HFFc6 (cell line): ENCODE measurements at places on chromosomes 6 and 20. TPM values are rescaled to one million over a fixed set of nuclear protein-coding genes. Genes with fewer than 3 reads are reported as not detected.

- no peak for DNase-seq
Observed at GRCh38 chr6:111458670-111459232, 24.3 kb downstream of the REV3L start.

Gene RIPPLY2
- total RNA-seq = not detected in 3 replicates

Gene PKIB
- total RNA-seq = not detected in 3 replicates

- peak; percentile 39 for DNase-seq
Observed at GRCh38 chr6:38638941-38639497, 710 bp downstream of the BTBD9 start.

DNA sequence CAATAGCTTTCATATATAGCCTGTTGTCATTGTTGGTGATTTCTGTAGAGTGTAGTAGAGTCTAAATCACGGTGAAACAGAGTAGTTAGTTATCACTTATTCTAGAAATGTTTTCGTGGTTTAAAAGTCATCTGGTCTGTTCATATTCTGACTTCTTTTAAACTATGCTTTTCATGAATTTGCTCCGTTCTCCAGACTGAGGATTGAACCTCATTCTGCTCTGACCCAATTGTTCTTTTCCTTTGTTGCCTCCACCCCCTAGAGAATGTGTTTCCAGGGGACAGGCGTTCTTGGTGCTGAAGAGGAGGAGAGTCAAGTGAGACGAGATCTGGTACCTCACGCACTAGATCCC, 748 bp upstream of the ZNF292 start:
- peak; percentile 87 for DNase-seq

- no peak for DNase-seq
Observed at GRCh38 chr6:10343320-10343719, 71.6 kb downstream of the TFAP2A start.

DNA sequence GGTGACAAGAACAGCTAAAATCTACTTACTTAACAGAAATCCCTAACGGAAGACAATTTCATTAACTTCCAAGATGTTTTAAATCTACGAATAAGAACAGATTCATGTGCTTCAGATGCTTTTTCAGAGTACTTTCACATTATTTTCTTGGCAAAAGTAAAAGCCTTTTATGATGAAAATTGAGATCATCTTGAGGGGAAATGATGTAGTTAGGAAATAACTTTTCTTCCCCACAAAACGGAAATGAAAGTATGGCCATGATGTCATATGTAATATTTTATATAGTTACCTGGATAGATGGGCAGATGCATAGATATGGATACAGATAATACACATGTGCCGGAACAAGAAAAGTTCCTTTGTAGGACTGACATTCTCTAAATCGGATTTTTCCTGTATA, 32.8 kb downstream of the SASH1 start:
- no peak for DNase-seq

- no peak for DNase-seq
Observed at GRCh38 chr6:14339711-14340584, 222.4 kb downstream of the CD83 start.

DNA sequence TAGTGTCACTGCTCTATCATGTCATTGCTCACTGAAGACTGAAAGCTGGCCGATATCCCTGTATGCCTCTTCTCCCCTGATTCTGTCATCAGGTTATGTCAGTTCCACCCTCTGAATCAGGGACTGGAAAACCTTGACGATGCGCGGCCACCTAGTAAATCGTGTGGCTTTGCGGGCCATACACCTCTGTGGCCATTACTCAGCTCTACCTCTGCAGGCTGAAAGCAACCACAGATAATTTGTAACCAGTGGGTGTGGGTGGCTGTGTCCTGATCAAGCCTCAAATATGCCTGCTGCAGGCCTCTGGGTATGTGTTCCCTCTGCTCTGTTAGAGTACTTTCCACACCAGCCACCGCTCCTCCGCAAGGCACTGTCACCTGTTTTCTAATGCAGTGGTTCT, 105.2 kb downstream of the GMPR start:
- no peak for DNase-seq
